ENCODE measurements at places on chromosomes 3 and 15.

DNA sequence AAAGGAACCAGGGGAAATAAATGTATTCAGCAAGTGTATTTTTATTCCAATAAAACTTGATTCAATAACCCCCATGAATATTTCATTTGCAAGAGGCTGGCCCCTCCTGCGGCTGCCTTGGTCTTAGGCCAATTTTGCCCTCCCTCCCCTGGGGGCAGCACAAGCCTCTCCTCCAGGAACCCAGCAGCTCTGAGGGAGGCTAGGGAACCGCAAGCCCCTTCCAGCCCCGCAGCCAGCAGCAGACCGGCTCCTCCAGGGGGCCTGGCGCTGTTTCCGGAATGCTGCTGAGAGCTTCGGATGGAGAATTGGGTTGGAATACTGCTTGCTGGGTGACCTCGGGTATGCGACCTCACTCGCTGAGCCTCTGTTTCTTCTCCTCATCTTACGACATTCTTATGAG is 150.1 kb downstream of the RAB11A start:
- no peak for DNase-seq

DNA sequence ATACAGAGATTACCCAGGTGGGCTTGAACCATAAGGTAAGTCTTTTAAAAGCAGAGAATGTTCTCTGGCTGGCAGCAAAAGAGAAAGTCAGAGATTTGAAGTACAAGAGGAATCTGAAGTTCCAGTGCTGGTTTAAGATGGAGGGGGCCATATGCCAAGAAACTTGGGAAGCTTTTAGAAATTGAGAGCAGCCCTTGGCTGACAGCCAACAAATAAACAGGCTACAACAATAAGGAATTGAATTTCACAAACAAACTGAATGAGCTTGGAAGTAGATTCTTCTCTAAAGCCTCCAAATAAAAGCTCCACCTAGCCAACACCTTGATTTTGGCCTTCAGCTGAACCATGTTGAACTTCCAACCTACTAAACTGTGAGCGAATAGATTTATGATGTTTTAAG is 85.7 kb downstream of the TRIM42 start:
- peak; percentile 14 for DNase-seq

GRCh38 chr3:12751571-12751970 is 7.5 kb downstream of the TMEM40 start:
- DNase-seq, result no peak

- DNase-seq, result no peak
Observed at GRCh38 chr3:139310474-139310933, 33.3 kb upstream of the MRPS22 start.

- DNase-seq, result peak; percentile 78
Observed at GRCh38 chr15:31342781-31343626, 16.4 kb downstream of the KLF13 start.

DNA sequence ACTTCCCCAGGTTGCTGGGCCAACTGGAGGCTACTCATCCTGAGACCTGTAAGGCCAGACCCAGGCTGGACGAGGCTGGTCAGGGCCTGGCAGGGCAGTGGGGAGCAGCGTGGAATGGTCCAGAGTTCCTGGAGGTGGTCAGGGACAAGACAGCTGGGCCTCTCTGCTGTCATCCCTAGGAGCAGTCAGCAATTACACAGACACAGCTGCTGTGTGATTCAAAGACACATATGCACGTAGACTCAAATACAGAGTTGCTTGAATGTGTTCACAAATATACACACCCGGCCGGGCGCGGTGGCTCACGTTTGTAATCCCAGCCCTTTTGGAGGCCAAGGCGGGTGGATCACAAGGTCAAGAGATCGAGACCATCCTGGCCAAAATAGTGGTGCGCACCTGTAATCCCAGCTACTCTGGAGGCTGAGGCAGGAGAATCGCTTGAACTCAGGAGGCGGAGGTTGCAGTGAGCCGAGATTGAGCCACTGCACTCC is 1.5 kb upstream of the CD276 start:
- no peak for DNase-seq

DNA sequence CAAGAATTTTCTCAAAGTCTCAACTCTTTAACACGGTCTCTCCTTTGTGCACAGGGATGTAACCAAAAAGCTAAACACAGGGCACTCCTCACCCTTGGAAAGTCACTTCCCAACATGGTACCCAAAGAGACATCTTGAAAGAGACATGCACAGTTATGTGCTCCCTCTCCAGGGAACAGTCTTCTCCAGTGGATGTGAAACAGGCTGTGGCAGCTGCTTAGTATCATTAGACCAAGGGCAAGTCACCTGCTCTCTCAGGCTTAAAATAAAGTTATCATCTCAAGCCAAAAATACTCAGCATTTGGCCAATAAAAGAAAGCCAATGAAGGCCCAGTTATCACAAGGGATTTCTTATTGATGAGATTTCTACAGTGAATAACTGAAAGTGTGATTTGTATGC is 128.3 kb downstream of the WDR76 start:
- no peak for DNase-seq

- DNase-seq, result no peak
Observed at GRCh38 chr15:62277816-62278394, 112.8 kb upstream of the C2CD4B start.

DNA sequence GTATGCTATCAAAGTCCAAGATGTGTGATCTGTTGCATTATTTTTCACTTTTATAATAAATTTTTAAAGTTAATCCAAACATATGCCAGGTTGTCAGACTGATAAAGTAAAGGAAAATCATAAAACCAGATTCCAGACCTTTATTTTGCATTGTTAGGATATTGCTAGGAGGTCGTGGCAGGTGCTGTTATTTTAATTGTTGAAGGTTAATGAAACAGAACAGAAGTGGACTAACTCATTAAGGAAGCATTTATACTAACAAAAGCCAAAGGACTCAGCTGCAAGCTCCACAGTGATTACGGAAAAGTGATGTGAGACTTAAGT is 63.1 kb downstream of the DCLK3 start:
- DNase-seq, result peak; percentile 21

DNA sequence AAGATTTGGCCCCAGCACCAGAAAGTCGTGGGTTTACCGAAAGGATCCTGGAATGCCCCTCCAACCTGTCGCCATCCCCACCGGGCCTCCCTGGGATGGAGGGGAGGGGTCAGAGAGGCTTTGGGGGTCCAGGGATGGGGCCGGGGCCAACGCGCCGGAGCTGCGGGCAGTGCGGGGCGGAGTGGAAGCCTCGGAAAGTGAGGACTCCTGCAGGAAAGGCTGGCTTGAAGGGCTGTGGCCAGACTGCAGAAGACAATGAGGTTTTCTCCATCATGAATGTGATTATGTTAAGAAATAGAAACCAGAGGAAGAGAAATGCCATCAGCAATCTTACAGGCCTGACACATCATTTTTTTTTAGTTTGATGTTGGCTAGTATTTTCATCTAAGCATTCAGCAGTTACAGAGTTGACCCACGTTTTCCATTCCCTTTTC is 738 bp downstream of the YEATS2 start:
- peak; percentile 79 for DNase-seq
